HCT116 (cell line): ENCODE measurements at places on chromosomes 2 and 18. TPM values are rescaled to one million over a fixed set of nuclear protein-coding genes. Genes with fewer than 3 reads are reported as not detected.
A peak's percentile ranks its signal among the peaks of the same experiment; 100 is the strongest.

HDHD2 gene
- 29.1 TPM for total RNA-seq

PFN4 gene
- total RNA-seq: not detected

GRCh38 chr2:215269397-215270117 lies 42.3 kb upstream of the ATIC start:
- peak; percentile 72 for DNase-seq
- no peaks in the 10 kb centered on the region for H3K36me3 ChIP-seq
- H3K4me3 ChIP-seq: no peak overlapping the region

GRCh38 chr2:11142330-11142729 lies 12.9 kb upstream of the SLC66A3 start:
- DNase-seq: no peak
- H3K27me3 ChIP-seq: no peaks in the 10 kb centered on the region
- no peak overlapping the region for H3K4me3 ChIP-seq
- no peak overlapping the region for H3K27ac ChIP-seq

DNA sequence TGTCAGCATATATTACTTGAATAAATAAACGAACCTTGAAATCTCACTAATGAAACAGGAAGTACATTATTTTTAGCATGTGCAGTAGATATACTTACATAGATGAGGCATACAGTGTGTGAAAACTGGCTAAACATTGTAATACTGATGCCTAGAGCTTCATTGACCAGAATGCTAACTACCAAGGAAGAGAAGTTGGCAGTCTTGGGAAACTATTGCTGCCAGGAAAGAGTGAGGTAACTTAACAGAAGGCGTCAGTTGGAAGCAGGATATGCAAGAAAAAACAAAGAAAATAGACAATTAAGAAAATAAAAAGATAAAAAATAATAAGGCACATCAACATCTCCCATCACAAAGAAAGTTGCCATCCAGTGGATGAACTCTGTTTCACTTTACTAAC lies 963.0 kb downstream of the TDRD15 start:
- DNase-seq: no peak
- no peak overlapping the region for H3K4me3 ChIP-seq
- no peaks in the 10 kb centered on the region for H3K4me1 ChIP-seq
- no peaks in the 10 kb centered on the region for H3K27me3 ChIP-seq
- H3K36me3 ChIP-seq: no peaks in the 10 kb centered on the region

DNA sequence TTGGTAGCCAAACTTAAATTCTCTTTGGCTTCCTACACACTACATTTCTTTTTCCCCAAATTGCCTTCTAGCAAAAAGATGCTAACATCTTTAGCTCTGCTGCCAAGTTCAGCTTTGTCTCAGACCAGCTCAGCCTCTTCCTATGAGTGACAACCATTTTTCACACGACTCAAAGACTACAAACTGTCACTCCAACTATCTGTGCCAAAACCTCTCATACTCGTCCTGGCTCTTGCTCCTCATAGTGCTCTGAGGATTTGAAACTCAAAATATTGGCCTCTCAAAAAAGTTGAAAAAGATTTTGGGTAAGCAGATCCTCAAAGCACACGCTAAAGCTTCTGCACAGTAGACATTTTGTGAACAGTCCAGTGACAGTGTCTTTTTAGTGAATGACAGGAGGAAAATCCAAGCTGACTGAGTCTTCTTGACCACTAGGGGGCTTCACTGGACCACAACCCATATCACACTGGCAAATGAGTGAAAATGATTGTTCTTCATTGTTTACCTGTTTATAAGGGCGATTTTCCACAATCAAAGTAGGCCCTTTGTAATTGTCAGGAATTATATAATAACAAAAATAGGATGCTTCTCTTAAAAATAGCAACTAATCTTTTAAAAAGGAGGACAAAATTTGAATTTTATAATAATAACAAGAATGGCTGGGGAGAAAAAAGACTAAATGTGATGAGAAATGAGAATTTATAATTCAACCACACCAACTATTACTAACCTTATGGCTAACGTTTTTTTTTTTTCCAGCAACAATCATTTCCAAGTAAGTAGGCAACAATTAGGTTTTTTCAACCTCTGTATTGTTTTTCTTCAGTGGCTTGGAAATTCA lies 85.5 kb upstream of the PGAP1 start:
- DNase-seq: peak; percentile 42
- no peaks in the 10 kb centered on the region for H3K36me3 ChIP-seq
- no peaks in the 10 kb centered on the region for H3K27me3 ChIP-seq

DNA sequence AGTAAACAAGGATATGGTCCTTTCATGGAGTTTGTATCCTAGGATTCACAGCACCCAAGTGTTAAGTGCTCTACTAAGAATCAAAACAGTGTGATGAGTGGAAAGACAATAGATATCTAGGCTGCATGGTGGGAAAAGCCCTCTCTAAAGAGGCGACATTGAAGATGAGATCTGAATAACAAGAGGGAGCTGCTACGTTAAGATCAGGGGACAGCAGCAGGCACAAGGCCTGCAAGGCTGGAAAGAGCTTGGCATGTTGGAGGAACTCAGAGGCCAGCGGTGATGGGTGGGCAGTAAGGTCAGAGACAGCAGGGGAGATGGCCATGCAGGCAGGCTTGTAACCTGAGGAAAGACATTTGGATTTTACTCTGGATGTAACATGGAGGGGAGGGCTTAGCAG lies 177.5 kb downstream of the GFPT1 start:
- H3K36me3 ChIP-seq: no peaks in the 10 kb centered on the region
- H3K4me1 ChIP-seq: no peaks in the 10 kb centered on the region
- DNase-seq: no peak
